ENCODE measurements at places on chromosomes 4 and X. TPM values are rescaled to one million over a fixed set of nuclear protein-coding genes. Genes with fewer than 3 reads are reported as not detected.

NLGN4X gene
- 0.35 TPM for total RNA-seq

DACH2 gene
- total RNA-seq: not detected

AFF2 gene
- total RNA-seq: 3.4 TPM

TBX22 gene
- not detected for total RNA-seq

GIMD1 gene
- total RNA-seq: not detected

PRKG2 gene
- 0.35 TPM for total RNA-seq

TLR10 gene
- total RNA-seq: 107 TPM

ADH4 gene
- total RNA-seq: not detected

GLRB gene
- total RNA-seq: not detected

NPY2R gene
- not detected for total RNA-seq

ETDB gene
- not detected for total RNA-seq

LGI2 gene
- not detected for total RNA-seq

PCDH18 gene
- total RNA-seq: not detected

PPM1K gene
- total RNA-seq: 76.6 TPM

MOB1B gene
- total RNA-seq: 23.4 TPM

FREM3 gene
- total RNA-seq: not detected

GLUD2 gene
- total RNA-seq: not detected

MAMLD1 gene
- total RNA-seq: 1.4 TPM

TXK gene
- total RNA-seq: 0.98 TPM

DRD5 gene
- total RNA-seq: not detected

GC gene
- not detected for total RNA-seq

LRIT3 gene
- 0.22 TPM for total RNA-seq

PROM1 gene
- not detected for total RNA-seq

SFRP2 gene
- not detected for total RNA-seq

CABS1 gene
- not detected for total RNA-seq

CLIC2 gene
- 0.44 TPM for total RNA-seq

SMIM10L2A gene
- total RNA-seq: 0.10 TPM

L1CAM gene
- total RNA-seq: 7.3 TPM

LRAT gene
- total RNA-seq: not detected

IRS4 gene
- total RNA-seq: not detected

SATL1 gene
- not detected for total RNA-seq

PNCK gene
- total RNA-seq: not detected

MAPK10 gene
- total RNA-seq: 0.20 TPM

AR gene
- not detected for total RNA-seq

NAP1L5 gene
- 2.6 TPM for total RNA-seq

UGT2B10 gene
- not detected for total RNA-seq

TACC3 gene
- 20.5 TPM for total RNA-seq

NDP gene
- not detected for total RNA-seq

SLC10A7 gene
- total RNA-seq: 14.5 TPM

TMPRSS11D gene
- not detected for total RNA-seq

DAPP1 gene
- 144 TPM for total RNA-seq

HMGB3 gene
- total RNA-seq: 1.7 TPM

F11 gene
- not detected for total RNA-seq

H2AZ1 gene
- 122 TPM for total RNA-seq

ASMT gene
- total RNA-seq: 0.44 TPM

All from activated B cell treated with CpG ODN at 0.5 μM for 24 hours (primary cell).